ENCODE measurements at places on chromosomes 1 and 21. TPM values are rescaled to one million over a fixed set of nuclear protein-coding genes. Genes with fewer than 3 reads are reported as not detected.

DNA sequence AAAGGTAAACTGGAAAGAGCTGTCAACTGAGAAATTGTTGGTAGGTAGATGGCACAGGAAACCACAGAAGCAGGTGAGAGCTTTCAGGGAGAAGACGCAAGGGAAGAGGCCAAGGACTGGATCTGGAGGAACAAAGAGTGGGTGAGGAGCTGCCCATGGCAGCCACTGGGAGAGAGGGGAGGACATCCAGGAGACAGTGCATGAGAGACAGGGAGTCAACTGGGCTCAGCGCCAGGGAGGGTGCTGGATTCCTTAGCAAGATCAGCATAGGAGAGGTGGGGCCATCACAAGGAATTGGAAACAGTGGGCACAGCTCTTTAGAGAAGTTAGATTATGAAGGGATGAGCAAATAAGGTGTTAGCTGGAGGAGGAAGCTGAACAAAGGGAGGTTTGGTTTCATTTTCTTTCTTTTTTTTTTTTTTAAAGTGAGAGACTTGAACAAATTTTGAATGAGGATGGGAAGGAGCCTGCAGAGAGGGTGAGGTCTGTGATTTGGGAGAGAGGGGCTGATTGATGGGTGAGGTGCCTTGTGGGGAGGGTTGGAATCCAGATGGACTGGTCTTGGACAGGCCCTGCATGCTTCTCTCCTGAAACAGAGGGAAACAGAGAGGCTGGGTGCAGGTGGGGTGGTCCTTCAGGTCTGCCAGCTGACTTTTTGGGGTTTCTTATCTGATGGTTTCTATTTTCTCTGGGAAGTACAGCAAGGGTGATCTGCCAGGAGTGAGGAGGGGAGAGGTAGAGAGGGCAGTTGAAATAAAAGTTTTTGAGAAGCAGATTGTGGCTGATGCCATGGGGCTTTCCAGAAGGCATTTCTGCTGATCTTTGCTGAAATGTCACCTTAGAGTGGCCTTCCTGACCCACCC, 5.4 kb downstream of the CYP4B1 start:
- no peaks in the 10 kb centered on the region for H3K27me3 ChIP-seq
- DNase-seq, result no peak
- H3K27ac ChIP-seq, result no peak overlapping the region

- no peaks in the 10 kb centered on the region for H3K36me3 ChIP-seq
- peak; percentile 61 for DNase-seq
- H3K4me1 ChIP-seq, result peaks cover 31% of the 10 kb centered on the region
Measured at GRCh38 chr1:204301171-204301957, 58.4 kb downstream of the PLEKHA6 start.

GRCh38 chr21:31482460-31482859, 138.4 kb upstream of the TIAM1 start:
- H3K36me3 ChIP-seq, result no peaks in the 10 kb centered on the region
- no peak overlapping the region for H3K4me3 ChIP-seq
- no peak overlapping the region for H3K27ac ChIP-seq
- 0 out of 2 replicates have a peak, but pooled peaks cover 8% of the 10 kb centered on the region for H3K27me3 ChIP-seq
- no peaks in the 10 kb centered on the region for H3K4me1 ChIP-seq
- no peak for DNase-seq

DNA sequence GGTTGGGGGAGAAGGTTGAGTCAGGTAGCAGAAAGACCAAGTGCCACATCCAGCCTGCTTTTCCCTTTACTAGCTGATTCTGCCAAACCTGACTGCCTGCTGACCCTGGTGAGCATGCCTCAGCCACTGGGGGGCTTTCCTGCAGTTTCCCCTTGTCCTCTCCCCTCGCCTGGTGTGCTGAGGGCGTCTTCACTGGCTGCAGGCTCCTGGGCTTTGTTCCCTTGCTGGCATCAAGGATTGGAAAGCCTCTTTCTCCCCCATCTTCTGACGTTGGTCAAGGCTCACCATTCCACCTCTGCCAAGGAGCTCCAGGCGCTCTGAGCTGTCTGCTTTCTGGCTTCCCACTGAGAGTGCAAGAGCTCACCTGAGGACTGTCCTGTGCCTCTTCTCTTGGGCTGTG, 28.4 kb downstream of the MAN1C1 start:
- H3K4me1 ChIP-seq, result peaks cover 14% of the 10 kb centered on the region
- no peak overlapping the region for H3K27ac ChIP-seq
- no peak for DNase-seq
- no peaks in the 10 kb centered on the region for H3K36me3 ChIP-seq
- no peak overlapping the region for H3K4me3 ChIP-seq

GRCh38 chr1:180254496-180254819, 24.4 kb downstream of the LHX4 start:
- H3K27me3 ChIP-seq, result no peaks in the 10 kb centered on the region
- no peaks in the 10 kb centered on the region for H3K4me1 ChIP-seq
- no peak for DNase-seq

- H3K4me3 ChIP-seq, result no peak overlapping the region
- no peaks in the 10 kb centered on the region for H3K4me1 ChIP-seq
- H3K36me3 ChIP-seq, result no peaks in the 10 kb centered on the region
- no peak for DNase-seq
- 0 out of 2 replicates have a peak, but pooled peaks cover 5% of the 10 kb centered on the region for H3K27me3 ChIP-seq
Measured at GRCh38 chr1:221327954-221328353, 413.9 kb downstream of the DUSP10 start.

GRCh38 chr21:25390701-25391100, 216.6 kb downstream of the MRPL39 start:
- no peak overlapping the region for H3K4me3 ChIP-seq
- no peaks in the 10 kb centered on the region for H3K4me1 ChIP-seq
- no peak for DNase-seq
- no peaks in the 10 kb centered on the region for H3K27me3 ChIP-seq
- H3K36me3 ChIP-seq, result no peaks in the 10 kb centered on the region
- H3K27ac ChIP-seq, result no peak overlapping the region

GRCh38 chr1:204466416-204467405, 27.9 kb downstream of the PIK3C2B start:
- H3K27ac ChIP-seq, result no peak overlapping the region
- H3K27me3 ChIP-seq, result peaks cover 6% of the 10 kb centered on the region
- H3K4me1 ChIP-seq, result no peaks in the 10 kb centered on the region
- H3K36me3 ChIP-seq, result no peaks in the 10 kb centered on the region
- DNase-seq, result no peak
- no peak overlapping the region for H3K4me3 ChIP-seq

DNA sequence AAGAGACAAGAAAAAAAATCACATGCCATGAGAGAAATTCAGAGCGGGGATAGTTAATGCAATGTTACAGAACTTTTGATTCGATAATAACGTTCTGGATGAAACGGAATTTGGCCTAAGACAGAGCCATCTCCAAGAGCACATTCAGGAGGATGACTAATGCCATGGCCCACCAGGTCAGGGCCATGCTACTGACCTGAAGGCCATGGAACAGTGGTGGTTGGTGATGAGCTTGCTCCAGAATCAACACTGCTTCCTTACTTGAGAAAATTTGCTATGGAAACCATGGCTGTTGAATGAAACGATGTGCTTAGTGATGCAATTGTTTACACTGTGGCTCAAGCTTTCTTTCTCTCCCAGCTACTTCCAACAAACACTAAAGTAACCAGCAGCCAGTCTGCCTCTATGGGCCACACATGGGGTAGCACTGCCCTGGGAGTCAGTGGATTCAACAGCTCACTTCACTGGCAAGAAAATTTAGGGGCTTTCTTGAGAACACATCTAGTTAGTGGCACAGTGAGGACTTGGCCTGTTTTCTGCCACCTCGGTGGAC, 299.1 kb downstream of the PCP4 start:
- no peaks in the 10 kb centered on the region for H3K4me1 ChIP-seq
- DNase-seq, result no peak
- no peak overlapping the region for H3K4me3 ChIP-seq

DNA sequence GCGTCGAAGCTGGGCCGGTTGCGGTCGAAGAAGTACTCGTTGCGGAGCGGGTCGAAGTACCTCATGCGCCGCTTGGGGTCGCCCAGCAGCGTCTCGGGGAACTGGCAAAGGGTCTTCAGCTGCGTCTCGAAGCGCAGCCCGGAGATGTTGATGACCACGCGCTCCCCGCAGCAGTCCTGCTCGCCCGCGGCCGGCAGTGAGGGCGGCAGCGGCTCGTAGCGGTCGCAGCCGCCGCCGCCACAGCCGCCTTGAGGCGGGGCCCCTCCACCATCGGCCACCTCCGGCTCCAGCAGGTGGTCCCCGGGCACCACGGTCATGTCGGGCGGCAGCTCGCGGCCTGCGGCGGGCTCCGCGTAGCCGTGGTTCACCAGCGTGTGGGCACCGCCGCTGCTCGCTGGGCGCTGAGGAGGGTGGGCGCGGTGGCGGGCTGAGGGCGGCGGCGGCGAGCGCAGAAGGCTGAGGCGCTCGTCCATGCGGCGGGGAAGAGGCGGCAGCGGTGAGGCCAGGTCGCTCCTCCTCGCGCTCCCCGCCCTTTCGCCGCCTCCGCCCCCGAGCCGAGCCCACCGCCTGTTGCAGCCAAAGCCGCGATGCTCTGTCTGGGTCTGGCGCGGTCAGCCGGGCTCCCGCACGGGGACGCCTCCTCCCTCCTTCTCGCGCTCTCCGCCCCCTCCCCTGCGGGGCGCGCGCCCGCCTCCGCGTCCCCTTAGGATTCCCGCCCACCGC, at the start of gene KCNA3:
Gene KCNA3 (minus strand): TSS at position 604 of the 723 bp plus-strand sequence. CDS start 131 bp downstream, at position 473.
- no peaks in the 10 kb centered on the region for H3K36me3 ChIP-seq
- no peak within 1 kb of the TSS for H3K4me3 ChIP-seq
- peak; percentile 18 for DNase-seq

GRCh38 chr1:169989246-169989645, 85.2 kb downstream of the KIFAP3 start:
- H3K27ac ChIP-seq, result no peak overlapping the region
- H3K36me3 ChIP-seq, result no peaks in the 10 kb centered on the region
- H3K27me3 ChIP-seq, result no peaks in the 10 kb centered on the region
- DNase-seq, result no peak

GRCh38 chr1:20329793-20330542, 39.3 kb downstream of the VWA5B1 start:
- no peak overlapping the region for H3K27ac ChIP-seq
- DNase-seq, result no peak
- H3K4me3 ChIP-seq, result no peak overlapping the region
- no peaks in the 10 kb centered on the region for H3K36me3 ChIP-seq

GRCh38 chr1:229836324-229836723, 210.3 kb downstream of the URB2 start:
- no peak overlapping the region for H3K4me3 ChIP-seq
- 0 out of 2 replicates have a peak, but pooled peaks cover 24% of the 10 kb centered on the region for H3K27me3 ChIP-seq
- no peak overlapping the region for H3K27ac ChIP-seq
- no peaks in the 10 kb centered on the region for H3K4me1 ChIP-seq
- DNase-seq, result no peak

- no peak for DNase-seq
- H3K27ac ChIP-seq, result no peak overlapping the region
- H3K4me1 ChIP-seq, result no peaks in the 10 kb centered on the region
- no peak overlapping the region for H3K4me3 ChIP-seq
Measured at GRCh38 chr1:167293057-167293456, 72.4 kb downstream of the POU2F1 start.

GRCh38 chr1:91885213-91885715, 687 bp downstream of the TGFBR3 start:
- H3K4me1 ChIP-seq, result peaks cover 27% of the 10 kb centered on the region
- no peaks in the 10 kb centered on the region for H3K27me3 ChIP-seq
- no peaks in the 10 kb centered on the region for H3K36me3 ChIP-seq
- H3K27ac ChIP-seq, result peak overlapping the region; percentile 76

GRCh38 chr1:196305216-196305615, 303.0 kb downstream of the KCNT2 start:
- no peaks in the 10 kb centered on the region for H3K27me3 ChIP-seq
- H3K4me1 ChIP-seq, result no peaks in the 10 kb centered on the region
- no peak overlapping the region for H3K4me3 ChIP-seq

DNA sequence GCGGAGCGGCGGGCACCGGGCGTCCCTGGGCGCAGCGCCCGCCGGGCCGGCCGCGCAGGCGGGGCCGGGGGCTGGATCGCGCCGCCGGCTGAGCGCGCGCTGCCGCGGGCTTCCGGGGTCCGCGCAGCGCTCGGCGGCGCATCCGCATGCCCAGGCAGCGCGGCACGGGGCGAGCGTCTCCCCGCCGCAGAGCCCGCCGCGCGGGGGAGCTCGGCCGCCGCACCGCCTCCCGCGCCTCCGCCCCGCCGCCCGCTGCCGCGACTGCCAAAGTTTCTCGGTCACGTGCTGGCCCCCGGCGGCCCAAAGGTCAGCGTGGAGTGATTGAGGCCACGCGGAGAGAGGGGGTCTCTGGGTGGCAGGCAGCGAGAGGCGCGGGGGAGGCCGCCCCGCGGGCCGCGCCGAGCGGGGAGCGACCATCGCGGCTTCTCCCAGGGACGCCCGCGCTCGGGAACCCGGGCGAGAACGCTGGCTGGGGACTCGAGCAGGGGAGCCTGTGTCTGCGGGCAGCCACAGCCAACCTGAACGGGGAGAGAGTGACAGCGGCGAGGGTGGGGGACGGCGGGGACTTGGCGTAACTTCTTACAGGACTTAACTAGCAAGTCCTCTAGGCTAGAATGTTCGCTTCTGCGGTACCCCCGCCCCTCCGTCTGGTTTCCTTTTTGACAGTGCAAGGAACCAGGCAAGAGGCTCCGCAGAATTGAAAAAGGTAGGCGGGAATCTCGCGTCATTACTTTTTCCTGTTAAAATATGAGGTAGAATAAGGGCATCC, at the start of gene ILDR2:
Gene ILDR2 (minus strand): TSS at position 180 of the 769 bp plus-strand sequence. CDS start 272 bp downstream, outside the sequence.
- no peaks in the 10 kb centered on the region for H3K4me1 ChIP-seq
- peaks cover 63% of the 10 kb centered on the region for H3K27me3 ChIP-seq
- H3K27ac ChIP-seq, result no peak within 1 kb of the TSS
- peak within 1 kb of the TSS; percentile 83 for H3K4me3 ChIP-seq

DNA sequence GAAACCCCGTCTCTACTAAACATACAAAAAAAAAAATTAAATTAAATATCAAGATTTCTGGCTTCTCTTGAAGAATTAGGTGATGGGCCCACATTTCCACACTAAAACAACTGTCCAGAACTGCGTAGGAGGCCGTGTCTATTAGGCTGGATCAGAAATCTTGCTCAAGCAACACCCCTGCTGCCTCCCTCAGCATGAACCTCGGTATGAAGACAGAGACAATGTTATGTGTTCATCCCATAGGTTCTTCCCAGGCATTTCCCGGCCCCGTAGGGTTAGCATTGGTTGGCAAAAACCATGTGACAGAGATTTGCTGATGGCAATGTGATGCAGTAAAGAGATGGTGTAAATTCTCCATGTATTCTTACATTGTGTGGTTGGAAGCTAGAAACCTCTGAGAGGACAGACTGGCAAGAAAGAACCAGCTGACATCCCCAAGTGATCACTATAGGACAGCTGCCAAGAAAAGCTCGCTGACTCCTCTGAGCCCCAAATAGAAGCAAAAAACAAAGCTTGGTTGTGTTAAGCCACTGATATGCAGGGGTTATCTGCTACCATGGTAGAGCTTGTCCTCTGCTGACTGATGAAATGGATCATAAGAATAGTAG, 34.5 kb downstream of the EBNA1BP2 start:
- no peak overlapping the region for H3K27ac ChIP-seq
- H3K36me3 ChIP-seq, result no peaks in the 10 kb centered on the region
- H3K4me1 ChIP-seq, result no peaks in the 10 kb centered on the region
- peaks cover 18% of the 10 kb centered on the region for H3K27me3 ChIP-seq
- H3K4me3 ChIP-seq, result no peak overlapping the region

- no peaks in the 10 kb centered on the region for H3K27me3 ChIP-seq
- H3K27ac ChIP-seq, result no peak overlapping the region
- H3K36me3 ChIP-seq, result no peaks in the 10 kb centered on the region
- DNase-seq, result no peak
- H3K4me1 ChIP-seq, result no peaks in the 10 kb centered on the region
Measured at GRCh38 chr1:81375884-81376548, 424.7 kb upstream of the ADGRL2 start.

The TRIM58 gene
- total RNA-seq, result not detected

The PLPPR5 gene
- not detected for total RNA-seq

The DYRK3 gene
- total RNA-seq, result 28.8 TPM

The SNX7 gene
- 49.1 TPM for total RNA-seq

The EPHA10 gene
- total RNA-seq, result not detected

The PRKAA2 gene
- total RNA-seq, result 0.76 TPM

The CDCA8 gene
- 4.4 TPM for total RNA-seq

The CFHR1 gene
- not detected for total RNA-seq

The GJA8 gene
- total RNA-seq, result not detected

The AMPD2 gene
- total RNA-seq, result 79.3 TPM

The TMEM240 gene
- total RNA-seq, result 3.3 TPM

The CFAP57 gene
- 0.32 TPM for total RNA-seq

The KIRREL1 gene
- 108 TPM for total RNA-seq

The CERS2 gene
- total RNA-seq, result 148 TPM

The PLCH2 gene
- not detected for total RNA-seq
